ENCODE measurements at places on chromosomes 6 and 20. TPM values are rescaled to one million over a fixed set of nuclear protein-coding genes. Genes with fewer than 3 reads are reported as not detected.

The AHCY gene
- total RNA-seq, result 125 TPM

The RTEL1 gene
- 28.7 TPM for total RNA-seq

GRCh38 chr20:47660602-47660905 is 124.7 kb downstream of the SULF2 start:
- DNase-seq, result no peak
- H3K27me3 ChIP-seq, result no peaks in the 10 kb centered on the region
- peak overlapping the region; percentile 56 for H3K27ac ChIP-seq
- H3K4me3 ChIP-seq, result no peak overlapping the region

The RCAN2 gene
- 22.3 TPM for total RNA-seq

DNA sequence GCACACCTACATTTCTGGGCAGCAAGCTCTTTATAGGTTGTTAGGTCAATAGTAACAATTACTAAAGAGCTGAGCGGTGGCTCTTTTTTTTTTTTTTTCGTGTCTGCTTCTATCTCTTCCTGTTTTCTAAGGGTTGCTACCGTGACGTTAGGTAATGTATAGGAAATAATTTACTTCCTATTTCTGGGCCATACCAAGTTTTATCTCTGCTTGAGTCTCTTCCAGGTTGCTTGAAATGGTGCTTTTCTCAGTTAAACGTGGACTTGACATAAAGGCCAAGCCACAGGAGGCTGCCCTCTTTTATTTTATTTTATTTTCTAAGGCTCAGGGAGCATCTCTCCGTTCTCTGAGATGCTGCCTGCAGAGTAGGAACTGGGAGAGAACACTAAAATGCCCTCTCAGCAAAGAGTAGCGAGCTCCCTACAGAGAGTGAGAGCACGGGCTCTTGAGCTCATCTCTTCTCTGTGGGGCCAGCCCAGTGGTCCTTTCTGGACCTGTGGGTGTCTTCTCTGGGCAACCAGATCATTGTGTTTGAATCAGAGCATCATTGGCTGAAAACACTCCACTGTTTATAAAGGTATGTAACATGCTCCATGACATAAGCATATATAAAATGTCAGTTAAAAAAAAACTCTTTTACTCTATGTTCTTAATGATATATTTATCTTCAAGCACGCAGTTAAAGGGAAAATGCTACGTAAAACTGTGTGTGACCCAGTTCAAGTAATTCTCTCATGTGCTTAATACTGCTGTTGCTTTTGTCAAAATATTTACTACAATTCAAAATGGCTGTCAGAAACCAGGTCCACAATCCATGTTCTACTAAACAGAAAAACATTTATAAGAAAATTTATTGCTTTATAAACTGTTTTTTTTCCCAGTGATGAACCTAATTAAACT is at the start of gene ZNF831:
Gene ZNF831, plus strand, starts transcription at position 191 of the 900 bp plus-strand sequence. CDS start 27,199 bp downstream, outside the sequence.
- DNase-seq, result no peak
- H3K27me3 ChIP-seq, result no peaks in the 10 kb centered on the region
- no peaks in the 10 kb centered on the region for H3K36me3 ChIP-seq
- no peaks in the 10 kb centered on the region for H3K4me1 ChIP-seq

The CCN6 gene
- total RNA-seq, result not detected

DNA sequence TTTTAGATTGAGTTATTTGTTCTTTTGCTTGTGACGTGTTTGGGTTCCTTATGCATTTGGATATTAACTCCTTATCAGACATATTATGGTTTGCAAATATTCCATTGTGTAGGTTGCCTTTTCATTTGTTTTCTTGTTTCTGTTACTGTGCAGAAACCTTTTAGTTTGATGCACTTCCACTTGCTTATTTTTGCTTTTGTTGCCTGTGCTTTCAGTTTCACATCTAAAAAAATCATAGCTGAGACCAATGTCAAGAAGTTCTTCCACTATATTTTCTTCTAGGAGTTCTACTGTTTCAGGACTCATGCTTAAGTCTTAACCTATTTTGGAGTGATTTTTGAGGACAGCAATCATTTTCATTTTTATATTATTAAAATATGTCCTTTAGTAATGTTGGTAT is 113.5 kb downstream of the EPM2A start:
- DNase-seq, result no peak
- no peak overlapping the region for H3K4me3 ChIP-seq
- H3K27me3 ChIP-seq, result no peaks in the 10 kb centered on the region
- no peaks in the 10 kb centered on the region for H3K4me1 ChIP-seq

- DNase-seq, result no peak
- H3K27me3 ChIP-seq, result no peaks in the 10 kb centered on the region
- H3K4me1 ChIP-seq, result peaks cover 10% of the 10 kb centered on the region
- H3K36me3 ChIP-seq, result no peaks in the 10 kb centered on the region
- peak overlapping the region; percentile 68 for H3K4me3 ChIP-seq
Measured at GRCh38 chr20:63658749-63659187, 656 bp downstream of the RTEL1 start.

DNA sequence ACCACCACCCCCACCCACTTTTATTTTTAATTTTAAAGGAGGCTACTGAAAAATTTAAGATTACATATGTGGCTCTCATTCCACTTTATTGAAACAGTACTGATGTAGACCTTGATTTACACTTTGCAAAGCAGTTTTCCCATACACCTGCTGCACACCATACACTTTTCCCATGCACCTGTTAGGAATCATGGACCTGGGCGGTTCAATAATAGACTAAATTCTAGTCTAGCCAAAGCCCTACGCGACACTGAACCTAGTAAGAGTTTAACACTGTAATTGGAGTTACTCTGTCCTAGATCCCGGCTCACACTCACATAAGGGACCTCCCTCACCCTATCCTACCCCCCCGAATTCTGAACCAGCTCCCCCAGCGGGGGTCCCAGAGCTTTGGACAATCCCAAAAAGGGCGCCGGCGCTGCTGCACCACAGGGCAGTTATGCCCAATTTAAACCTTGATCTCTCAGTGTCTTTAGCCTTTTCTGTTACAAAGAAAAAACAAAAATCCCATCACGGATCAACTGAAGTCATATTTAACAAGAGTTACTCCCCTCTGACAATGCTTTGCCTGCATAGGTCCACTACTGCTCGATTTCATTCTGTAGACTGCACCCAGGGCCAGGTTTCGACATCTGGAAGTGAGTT is 2.4 kb upstream of the GCLC start:
- peak; percentile 38 for DNase-seq
- peaks cover 3% of the 10 kb centered on the region for H3K4me1 ChIP-seq
- H3K27ac ChIP-seq, result no peak overlapping the region
- no peaks in the 10 kb centered on the region for H3K27me3 ChIP-seq
- H3K36me3 ChIP-seq, result no peaks in the 10 kb centered on the region

DNA sequence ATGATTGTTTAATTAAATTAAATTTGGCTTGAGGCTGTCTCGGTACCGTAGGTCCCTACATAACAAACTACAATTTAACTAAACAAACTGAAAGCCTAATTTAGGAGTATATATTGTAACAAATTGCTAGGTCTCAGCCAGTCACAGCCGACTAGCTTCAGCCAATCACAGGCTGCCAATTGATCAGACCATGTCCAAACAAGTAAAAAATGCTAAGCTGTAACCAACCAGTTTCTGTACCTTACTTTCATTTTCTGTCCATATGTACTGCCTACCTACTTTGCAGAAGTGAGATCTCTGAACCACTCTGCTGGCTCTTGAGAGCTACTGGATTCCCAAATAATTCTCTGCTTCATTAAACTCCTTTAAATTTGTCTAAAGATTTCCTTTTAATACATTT is 648.0 kb upstream of the GJE1 start:
- H3K4me1 ChIP-seq, result peaks cover 2% of the 10 kb centered on the region
- no peak overlapping the region for H3K27ac ChIP-seq

The PDYN gene
- not detected for total RNA-seq

DNA sequence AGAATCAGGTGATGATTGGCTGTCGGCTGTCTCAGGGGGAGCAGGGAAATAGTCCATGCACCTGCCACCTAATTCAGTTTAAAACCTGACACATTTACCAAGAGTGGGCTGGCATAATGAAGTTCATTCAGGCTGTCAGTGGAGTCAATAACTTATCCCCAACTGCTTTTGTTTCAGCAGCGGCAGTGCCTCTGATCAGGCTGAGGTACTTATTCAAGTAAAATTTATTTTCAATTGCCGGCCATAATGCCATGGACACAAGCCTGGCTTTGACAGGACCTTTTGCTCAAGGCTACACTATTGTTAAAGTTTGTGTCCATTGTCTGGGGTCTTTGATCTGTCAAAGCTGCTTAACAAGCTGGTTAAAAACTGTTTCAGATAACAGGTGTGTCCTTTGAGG is 20.6 kb downstream of the OLIG3 start:
- no peaks in the 10 kb centered on the region for H3K27me3 ChIP-seq
- no peaks in the 10 kb centered on the region for H3K4me1 ChIP-seq
- DNase-seq, result no peak
- no peak overlapping the region for H3K4me3 ChIP-seq
- no peak overlapping the region for H3K27ac ChIP-seq

DNA sequence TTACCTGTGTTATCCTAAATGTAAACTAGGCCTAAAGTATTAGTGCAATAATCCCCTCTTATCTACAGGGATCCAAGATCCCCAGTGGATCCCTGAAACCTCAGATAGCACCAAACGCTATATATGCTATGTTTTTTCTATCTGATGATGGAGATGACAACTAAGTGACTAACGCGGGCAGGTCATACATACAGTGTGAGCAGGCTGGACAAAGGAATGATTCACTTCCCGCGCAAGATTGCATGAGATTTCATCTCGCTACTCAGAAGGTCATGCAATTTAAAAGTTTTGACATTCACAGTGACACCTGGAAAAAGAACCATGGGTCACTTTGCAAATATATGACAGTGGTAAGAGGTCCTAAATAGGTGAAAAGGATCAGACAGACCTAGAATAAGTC is 875.9 kb downstream of the HACE1 start:
- H3K4me1 ChIP-seq, result no peaks in the 10 kb centered on the region
- H3K27me3 ChIP-seq, result no peaks in the 10 kb centered on the region
- no peaks in the 10 kb centered on the region for H3K36me3 ChIP-seq
- no peak overlapping the region for H3K4me3 ChIP-seq

DNA sequence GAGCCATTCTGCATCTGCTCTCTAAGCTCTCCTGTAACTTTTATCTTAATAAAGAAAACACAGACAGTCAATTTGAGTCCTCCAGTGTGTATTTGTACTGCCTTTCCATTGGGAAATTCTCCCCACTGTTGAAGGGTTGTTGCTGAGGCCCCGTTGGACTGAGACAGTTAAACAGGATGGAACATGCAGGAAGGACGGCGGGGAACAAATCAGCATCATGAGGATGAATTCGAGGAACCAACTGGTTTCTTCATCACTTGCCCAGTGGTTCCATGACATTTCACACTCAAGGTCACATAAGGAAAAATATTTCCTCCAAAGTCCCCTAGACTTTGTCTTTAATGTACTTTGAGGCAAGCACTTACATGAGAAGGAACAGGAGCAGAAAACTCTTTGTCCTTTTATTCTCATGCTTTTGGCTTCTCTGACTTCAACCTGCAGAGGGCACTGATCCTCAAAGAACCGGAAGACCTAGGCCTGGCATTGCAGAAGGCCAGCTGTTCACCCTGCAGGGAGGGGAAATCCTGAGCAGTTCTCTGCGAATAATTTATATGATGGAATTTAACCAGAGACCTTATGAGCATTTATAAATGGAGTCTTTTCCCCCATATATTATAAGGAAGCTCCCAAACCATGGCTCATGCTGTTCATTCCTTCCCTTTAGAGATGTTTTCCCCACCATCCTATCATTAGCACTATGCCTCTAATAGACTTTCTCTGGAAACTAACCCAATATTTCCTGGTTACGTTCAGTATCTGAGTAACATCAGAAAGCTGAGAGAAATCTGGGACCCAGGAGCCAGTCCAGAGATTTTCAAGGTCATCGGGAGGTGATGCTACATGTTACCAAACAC is 55.2 kb upstream of the ADGRF1 start:
- no peaks in the 10 kb centered on the region for H3K36me3 ChIP-seq
- peak; percentile 40 for DNase-seq
- H3K27ac ChIP-seq, result no peak overlapping the region

The PLN gene
- total RNA-seq, result 38.7 TPM

GRCh38 chr20:40251284-40251932 is 437.6 kb downstream of the MAFB start:
- DNase-seq, result no peak
- H3K27ac ChIP-seq, result no peak overlapping the region
- no peaks in the 10 kb centered on the region for H3K4me1 ChIP-seq
- H3K36me3 ChIP-seq, result no peaks in the 10 kb centered on the region
- no peak overlapping the region for H3K4me3 ChIP-seq

DNA sequence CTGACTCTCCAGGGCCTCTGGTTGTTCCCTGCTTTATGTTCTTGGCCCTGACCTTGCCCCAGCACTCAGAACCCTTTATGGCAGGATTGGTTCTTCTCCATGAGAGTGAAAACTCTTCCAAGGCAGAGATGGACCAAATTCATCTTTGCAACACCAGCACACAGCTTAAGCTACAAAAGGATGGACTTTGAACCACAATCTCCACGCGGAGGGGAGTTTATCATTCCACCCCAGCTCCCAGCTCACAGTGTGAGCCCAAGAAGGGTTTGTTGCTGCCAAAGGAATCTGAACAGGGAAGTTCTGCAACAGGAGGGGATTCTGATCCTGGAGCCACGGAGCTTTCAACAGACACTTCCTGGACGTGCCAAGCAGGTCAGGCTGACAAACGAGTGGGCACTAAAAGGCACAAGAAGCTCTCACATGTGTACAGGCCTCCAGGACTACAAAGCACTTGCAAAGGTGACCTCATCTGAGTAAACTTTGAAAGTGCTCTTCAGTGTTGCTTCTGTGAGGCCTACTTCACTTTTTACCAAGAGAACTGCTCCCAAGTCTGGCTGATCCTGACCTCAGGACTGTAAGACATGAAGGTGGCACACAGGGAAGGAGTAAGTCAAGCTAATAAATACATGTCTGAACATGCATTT is 8.9 kb downstream of the FITM2 start:
- no peak for DNase-seq
- no peaks in the 10 kb centered on the region for H3K36me3 ChIP-seq
- peaks cover 1% of the 10 kb centered on the region for H3K4me1 ChIP-seq
- no peak overlapping the region for H3K4me3 ChIP-seq

The ALDH5A1 gene
- total RNA-seq, result 10.1 TPM

GRCh38 chr20:6231556-6231955 is 108.7 kb upstream of the FERMT1 start:
- no peak overlapping the region for H3K27ac ChIP-seq
- no peak for DNase-seq
- H3K36me3 ChIP-seq, result no peaks in the 10 kb centered on the region
- H3K27me3 ChIP-seq, result no peaks in the 10 kb centered on the region

DNA sequence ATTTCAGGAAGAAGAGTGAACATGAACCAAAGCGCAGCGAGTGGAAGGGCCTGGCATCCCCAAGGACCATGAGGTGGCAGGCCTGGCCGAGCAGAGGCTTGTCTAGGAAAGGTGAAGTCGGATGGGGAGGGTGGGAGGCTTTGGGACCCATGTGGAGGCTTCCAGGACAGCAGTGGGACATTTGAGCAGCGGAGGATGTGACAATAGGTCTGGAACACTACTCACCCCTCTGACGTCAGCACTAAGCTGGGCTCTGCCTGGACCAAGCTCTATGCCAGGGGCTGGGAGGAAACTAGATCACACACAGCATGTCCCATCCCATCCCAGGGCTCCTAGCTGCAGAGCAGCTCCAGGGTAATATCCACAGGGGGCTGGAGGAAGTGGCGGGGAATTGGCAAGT is 175.3 kb upstream of the RIN2 start:
- H3K4me1 ChIP-seq, result no peaks in the 10 kb centered on the region
- no peaks in the 10 kb centered on the region for H3K27me3 ChIP-seq
- H3K36me3 ChIP-seq, result no peaks in the 10 kb centered on the region
- DNase-seq, result no peak
- no peak overlapping the region for H3K4me3 ChIP-seq
- H3K27ac ChIP-seq, result no peak overlapping the region
